ENCODE measurements at places on chromosomes 6 and 20.

DNA sequence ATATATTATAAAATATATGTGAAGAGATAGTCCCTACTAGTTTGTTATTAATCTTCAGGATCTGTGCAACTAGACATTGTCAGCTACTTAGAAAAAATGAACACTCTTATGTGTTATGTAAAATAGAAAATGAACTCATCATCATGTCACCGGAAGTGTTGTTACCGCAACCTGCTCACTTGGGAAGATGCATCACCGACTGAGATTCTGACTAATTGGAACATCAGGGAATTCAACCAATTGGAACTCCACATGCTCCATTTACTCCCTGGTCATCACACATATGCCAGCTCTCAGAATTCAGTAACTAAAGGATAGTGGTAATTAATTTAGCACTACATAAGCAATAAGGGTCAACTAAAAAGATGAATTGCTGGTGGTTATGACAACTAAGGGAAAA lies 16.7 kb upstream of the B3GAT2 start:
- no peak for DNase-seq

- no peak for DNase-seq
These were observed 353.7 kb downstream of the FRK start for GRCh38 chr6:115706981-115707380.

- DNase-seq = no peak
These were observed 243.9 kb downstream of the TAF4 start for GRCh38 chr20:61821735-61822134.

- DNase-seq = no peak
These were observed 5.5 kb downstream of the RWDD2A start for GRCh38 chr6:83198486-83199172.

DNA sequence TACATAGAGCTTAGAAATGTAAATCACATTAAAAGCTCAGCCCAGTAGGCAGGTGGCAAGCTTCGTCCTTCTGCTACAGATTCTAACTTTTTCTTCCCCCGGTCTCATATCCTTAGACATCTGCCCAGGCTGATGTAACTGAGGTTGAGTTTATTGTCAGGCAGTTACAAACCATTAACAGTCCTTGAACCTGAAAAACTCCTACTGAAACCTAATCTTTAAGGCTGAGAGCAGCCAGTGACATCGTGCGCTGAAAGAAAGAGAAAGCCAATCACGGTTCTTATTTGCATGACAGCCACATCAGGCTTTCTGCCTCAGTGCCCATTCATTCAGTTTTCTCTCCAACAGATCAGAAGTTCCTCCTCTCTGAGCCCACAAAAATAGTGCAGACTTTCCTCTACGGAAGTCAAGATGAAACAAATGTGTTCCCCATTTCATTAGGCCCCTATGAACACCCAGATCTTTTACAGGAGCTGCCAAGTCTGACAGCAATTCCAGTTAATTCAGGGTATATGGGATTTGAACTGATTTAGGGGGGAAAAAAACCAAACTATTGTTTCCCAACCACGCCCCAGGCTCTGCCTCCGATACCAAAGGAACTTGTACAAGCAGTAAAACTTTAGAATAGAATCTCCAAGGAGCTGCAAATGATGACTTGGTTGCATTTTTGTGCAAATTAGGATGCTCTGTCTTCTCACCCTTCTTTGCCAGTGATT lies at the start of gene NHSL1:
Gene NHSL1, minus strand, starts transcription at position 192 of the 716 bp plus-strand sequence. CDS start 204 bp downstream, outside the sequence.
- DNase-seq = no peak

GRCh38 chr6:11043378-11043960 lies 636 bp downstream of the ELOVL2 start:
- DNase-seq = no peak

DNA sequence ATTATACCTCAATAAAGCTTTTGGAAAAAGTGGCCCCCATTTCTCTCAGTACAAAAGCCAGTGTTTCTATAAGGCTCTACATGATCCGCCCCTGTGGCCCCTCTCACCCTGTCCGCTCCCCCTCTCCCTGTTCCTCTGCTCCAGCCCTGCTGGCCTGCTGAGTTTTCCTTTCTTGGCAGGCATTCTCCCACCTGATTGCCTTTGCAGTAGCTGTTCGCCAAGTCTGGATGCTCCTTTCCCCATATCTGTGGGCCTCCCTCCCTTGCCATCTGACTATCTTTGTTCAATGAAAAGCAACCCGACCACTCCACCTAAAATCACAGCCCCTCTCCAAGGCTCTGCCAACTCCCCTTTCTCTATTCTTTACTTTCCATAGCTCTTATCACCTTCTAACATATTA lies 33.2 kb downstream of the CDH22 start:
- peak; percentile 45 for DNase-seq

GRCh38 chr20:19823216-19823615 lies 65.2 kb downstream of the RIN2 start:
- DNase-seq = no peak

DNA sequence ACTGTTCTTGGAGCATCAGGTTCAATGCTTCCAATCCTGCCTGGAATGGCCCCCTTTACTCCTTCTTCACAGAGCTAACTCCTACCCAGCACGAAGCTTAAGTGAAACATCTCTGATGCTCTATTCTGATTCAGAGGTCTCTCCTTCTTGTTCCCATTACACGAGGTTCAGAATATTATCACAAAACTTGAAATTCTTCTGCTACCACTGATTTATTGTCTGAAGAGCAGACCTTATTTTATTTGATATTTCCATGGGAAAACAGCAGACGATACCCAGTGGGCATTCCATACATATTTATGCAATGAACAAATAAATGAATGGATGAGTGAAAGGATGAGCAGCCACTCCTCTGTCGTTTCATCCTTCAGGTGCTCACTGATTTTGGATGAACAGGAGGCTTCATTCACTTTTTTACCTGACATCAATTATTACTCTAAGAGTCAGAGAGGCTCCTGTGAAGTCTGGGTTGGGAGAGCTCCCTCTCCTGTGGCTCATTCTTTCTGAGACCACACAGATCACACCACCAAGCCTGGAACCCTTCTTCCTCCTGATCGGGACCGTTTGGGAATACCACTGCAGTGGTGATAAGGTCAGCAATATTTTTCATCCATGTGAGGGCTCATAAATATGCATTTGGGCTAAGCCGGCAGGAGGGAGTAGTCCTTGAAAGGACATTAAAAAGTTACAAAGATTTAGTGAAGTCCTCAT lies 25.8 kb downstream of the SMLR1 start:
- DNase-seq = no peak

DNA sequence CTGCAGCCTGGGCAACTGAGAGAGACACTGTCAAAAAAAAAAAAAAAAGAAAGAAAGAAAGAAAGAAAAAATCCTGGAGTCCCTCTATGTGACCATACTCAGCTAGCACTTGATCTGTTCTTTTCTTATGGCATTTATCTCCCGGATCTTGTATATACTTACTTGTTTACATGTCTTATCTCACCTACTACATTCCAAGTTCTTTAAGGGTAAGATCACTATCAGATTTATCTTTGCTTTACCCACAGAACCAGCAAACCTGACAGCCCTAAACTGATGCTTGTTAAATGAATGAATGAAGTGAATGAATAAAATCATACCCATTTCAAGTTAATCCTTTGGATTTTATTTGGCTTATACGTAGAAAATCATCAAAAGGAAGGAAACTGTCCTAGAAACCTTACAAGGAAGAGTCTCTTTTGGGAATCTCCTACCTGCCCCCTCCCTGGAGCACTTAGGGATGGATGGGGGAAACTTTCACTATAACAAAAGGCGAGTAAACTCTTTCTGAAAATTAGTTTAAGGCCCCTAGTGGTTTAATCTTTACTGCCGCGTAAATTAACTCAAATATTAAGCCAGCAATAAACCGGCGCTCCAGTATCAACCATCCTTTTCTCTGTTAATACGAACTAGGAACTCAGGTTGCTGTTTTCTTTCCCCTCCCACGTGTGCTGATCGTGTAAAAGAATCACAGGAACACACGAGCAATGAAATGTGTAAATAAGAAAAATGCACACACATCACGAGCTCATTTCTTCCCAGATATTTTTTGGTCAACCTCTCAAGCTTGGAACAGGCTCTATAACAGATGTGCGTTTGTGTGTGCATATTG lies 1.3 kb upstream of the UTRN start:
- no peak for DNase-seq

DNA sequence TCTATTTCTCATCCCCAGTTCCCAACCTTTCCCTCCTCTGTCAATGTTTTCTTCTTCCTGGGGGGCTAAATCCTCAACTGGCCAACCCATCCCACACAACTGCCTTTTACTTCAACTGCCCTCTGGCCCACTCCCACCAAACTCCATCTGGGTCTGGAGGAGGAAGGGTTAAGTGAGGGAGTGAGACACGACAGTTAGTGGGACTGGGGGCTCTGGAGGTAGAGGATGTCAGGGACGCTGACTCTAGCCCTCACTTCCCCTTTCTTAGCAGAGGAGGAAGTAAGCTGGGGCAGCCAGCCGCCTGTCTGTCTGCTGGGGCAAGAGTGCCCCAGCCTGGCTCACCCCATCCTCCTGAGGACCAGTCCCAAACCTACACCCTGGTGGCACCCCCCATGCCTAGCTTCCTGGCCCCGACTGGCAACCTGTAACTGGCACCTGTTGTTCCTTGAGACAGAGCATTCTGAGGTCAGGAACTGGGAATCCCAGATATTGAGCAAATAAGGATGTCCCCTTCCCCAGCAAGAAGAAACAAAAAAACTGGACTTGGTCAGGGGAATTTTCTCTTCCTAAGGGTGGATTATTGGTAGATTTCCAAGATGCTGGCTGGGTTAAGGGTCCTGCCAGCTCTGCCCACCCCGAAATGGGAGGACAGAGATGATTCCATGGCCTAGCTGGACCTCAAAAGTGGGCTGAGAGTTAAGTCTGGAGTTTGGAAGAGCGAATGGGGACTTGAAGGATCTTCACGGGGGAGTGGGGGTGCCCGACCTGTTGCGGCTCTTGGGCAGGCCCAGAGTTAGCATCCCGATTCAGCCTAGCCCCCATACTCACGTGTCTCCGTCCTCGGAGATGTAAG lies 971 bp downstream of the NFKBIE start:
- DNase-seq = no peak

- no peak for DNase-seq
These were observed 48.8 kb upstream of the CST5 start for GRCh38 chr20:23928353-23928752.

- no peak for DNase-seq
These were observed 194.7 kb downstream of the TENT5A start for GRCh38 chr6:81557811-81558210.

DNA sequence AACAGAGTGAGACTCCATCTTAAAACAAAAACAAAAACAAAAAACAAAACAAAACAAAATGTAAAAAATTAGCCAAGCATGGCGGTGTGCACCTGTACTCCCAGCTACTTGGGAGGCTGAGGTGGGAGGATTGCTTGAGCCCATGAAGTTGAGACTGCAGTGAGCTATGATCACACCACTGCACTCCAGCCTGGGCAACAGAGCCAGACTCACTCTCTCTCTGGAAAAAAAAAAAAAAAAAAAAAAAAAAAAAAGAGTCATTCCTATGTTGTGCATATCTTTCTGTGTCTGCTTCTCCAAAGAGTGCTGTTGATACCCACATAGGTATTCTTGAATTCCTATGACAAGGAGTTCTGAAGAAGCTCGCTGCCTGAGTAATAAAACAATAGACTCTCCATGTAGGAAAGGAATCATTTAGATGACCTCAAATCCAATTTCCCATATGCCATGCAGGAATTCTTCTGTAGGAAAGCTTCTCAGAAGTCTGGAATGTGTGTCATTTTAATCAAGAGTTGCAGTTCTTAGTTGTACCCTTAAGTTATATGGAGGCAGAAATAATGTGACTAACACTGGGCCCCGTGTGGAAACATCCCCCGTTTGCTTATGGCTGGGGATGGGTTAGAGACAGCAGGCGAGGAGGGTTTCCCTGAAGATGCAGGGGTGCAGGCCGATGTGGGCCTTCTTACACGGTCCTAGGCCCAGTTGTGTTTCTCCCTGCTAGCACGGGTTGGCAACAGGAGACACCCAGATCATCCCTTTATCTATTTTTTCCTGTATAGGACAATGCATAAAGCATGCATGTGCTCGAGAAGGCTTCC lies 79.4 kb downstream of the ZDHHC14 start:
- DNase-seq = no peak

- DNase-seq = no peak
These were observed 53.6 kb upstream of the FRMD1 start for GRCh38 chr6:168132531-168133167.

DNA sequence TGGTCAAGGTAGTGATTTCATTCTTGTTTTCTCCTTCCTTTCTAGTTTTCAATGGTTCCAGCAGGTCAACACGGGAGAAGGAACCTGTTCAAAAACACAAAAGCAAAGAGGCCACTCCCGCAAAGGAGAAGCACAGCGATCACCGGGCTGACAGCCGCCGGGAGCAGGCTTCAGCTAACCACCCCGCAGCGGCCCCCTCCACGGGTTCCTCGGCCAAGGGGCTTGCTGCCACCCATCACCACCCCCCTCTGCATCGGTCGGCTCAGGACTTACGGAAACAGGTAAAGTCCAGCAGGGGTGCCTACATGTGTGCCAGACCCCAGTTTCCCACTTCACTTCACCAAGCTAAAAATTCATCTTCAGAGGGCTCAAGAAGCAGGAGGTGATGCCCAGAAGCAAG lies 175.6 kb downstream of the DTNBP1 start:
- DNase-seq = no peak

All from cerebellar nuclear complex (tissue), 1 donor.